Caki2 (cell line): ENCODE measurements at places on chromosomes 7 and 10.
A peak's percentile ranks its signal among the peaks of the same experiment; 100 is the strongest.

DNA sequence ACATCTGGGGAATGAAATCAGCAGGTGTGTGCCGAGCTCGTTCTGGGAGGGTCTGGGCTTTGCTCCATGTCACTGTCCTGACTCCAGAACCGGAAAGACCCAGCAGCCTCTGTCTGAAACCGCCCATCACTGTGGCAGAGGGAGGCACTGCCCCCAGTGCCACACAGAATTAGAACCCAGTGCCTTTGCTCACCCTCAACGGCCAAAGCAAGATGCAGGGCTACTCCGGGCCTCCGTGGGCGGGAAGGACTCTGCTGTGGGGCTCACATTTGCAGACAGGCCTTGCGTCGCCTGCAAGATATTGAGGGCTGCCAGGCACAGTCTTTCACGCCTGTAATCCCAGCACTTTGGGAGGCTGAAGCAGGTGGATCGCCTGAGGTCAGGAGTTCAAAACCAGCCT, 219.2 kb upstream of the PPP2R2D start:
- no peak for DNase-seq

DNA sequence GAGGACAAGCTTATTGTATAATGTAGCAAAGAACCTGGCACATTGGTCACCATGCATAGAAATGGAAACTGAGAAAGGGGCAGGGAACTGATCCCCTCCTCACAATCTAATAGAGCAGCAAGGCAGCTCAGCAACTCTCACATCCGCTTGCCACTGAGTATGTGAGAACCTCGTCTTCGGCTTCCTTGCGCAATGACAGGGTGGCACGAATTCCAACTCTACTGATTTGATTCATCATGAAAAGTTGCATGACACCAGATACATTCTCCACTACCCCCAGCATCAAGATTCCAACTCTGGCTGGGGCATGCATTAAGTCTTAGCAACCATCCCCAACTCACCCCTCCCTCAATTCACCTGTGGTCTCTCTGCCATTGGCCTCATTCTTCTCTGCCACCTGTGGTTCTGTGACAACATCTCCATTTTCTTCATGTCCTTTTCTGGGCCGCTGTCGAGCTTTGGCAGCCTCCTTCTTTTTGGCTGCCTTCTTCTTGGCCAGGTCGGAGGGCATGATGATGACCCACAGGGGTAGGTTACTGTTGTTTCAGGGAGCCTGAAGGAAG, 976 bp downstream of the ABCF2 start:
- no peak for DNase-seq

- DNase-seq = no peak
Observed at GRCh38 chr10:84194424-84195043, at the start of gene CDHR1. Gene CDHR1, plus strand, starts transcription at chr10:84194537. Its CDS starts 224 bp downstream, at chr10:84194761.

DNA sequence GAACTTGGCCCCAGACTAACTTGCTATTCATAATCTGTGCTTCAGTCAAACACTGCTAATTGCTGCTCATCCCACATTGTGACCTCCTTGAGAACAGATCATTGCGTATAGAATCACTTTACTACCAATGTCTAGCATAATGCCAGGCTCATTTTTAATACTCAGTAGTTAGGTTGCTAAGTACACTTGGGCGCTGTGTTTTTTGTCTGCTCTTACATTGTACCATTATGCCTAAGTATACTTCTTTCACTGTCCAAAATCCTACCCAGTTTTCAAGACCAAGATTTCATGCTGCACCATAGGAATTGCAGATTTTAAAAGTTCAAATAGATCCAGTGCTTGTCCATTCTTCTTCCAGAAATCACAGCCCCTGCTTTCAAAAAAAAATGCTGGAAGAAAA, 32.8 kb upstream of the TMEM106B start:
- no peak for DNase-seq

DNA sequence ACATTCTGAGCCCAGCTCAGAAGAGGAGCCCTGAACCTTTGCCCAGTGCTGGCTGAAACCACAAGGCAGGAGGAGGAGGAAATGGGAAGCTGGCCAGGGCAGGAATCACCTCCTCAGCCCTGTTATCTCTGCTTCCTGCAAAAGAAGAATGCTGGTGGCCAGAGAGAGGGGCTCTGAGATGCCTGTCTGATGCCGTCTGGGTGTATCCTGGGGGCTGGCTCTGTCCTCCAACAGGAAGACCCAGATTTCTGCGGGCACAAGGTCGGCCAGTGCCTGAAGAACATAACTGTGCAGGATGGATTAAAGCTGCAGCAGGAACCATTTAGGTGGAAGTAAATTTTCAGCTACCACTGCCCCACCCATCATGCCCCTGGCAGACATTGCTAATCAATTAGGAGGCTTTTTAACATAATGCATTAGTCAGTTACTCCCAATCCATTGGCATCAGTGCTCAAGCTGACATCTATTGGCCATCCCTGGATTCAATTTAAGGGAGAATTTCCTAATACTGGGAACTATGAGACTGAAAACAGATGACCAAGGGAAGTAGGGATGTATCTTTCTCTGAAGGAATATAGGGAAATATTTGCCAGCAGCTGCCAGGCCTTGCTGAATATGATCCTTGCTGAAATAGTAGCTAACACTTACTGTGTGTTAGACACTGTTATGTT, 67.7 kb downstream of the COL13A1 start:
- no peak for DNase-seq

GRCh38 chr10:67650558-67650957, 45.4 kb downstream of the CTNNA3 start:
- DNase-seq = no peak

- no peak for DNase-seq
Observed at GRCh38 chr7:103856929-103857328, 132.5 kb downstream of the RELN start.

GRCh38 chr7:111183321-111183720, 92.4 kb downstream of the LRRN3 start:
- no peak for DNase-seq

DNA sequence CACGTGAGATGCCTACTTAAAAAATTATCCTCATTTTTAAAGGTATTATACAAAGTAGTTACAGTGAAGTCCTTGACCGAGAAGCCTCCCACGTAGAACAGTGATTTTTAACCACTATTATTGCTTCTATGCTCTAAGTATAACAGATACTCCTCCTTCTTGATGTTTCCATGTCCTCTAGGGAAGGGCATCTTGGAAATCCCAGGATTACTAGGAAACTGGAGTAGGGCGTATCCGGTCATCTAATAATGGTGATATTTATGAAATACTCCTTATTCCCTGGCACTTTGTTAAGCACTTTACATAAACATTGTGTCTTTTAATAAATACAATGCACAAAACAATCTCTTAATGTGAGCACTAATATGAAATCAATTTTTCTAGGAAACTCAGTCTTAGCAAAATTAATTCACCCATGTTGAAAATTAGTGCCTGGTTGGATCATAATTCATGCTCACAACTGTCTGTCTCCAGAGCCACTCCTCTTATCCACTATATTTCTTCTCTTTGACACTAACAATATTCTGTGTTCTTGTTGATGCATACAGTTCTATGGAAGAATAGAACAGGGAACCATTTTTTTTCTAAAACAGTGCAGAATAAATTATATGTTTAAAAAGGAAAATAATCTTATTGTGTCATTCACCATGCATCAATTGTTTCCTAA, 128.6 kb upstream of the SEMA3E start:
- no peak for DNase-seq

GRCh38 chr10:38025283-38025682, 14.8 kb downstream of the ZNF33A start:
- no peak for DNase-seq

GRCh38 chr10:30786131-30786530, 156.6 kb upstream of the LYZL2 start:
- DNase-seq = no peak

DNA sequence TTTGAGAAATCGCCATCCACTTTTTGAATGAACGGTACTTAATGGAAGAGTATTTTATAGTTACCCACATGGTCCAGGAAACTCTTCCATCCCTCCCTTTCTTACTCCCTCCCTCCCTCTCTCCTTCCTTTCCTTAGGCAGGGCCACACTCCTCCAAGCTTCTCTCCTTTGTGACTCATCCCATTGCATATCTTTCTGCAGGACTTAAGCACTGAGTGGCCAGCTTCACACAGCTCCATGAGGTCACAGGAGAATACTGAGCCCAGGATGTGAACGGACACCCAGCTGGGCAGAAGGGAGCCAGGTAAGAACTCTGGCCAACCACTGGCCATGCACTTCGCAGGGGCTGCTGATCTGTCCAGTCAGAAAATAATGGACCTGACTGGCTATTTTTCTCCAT, 189.7 kb upstream of the ADCY1 start:
- no peak for DNase-seq

DNA sequence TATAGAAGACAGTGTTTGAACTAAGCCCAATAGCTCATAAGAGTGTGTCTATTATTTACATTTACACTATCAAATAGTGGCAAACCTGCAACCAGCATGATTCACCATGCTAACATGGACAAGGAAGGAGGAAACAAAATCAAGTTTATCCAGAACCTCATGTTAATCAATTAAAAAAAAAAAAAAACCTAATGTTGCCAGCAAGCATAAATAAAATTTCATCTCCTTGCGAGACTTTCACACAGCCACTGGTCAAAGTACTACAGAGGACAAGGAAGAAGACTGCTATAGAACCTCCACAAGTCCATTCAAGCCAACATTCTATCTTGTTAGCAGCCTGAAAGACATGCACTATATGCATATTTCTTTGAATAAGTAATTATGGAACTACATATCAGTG, 9.7 kb downstream of the TM9SF3 start:
- DNase-seq = no peak

DNA sequence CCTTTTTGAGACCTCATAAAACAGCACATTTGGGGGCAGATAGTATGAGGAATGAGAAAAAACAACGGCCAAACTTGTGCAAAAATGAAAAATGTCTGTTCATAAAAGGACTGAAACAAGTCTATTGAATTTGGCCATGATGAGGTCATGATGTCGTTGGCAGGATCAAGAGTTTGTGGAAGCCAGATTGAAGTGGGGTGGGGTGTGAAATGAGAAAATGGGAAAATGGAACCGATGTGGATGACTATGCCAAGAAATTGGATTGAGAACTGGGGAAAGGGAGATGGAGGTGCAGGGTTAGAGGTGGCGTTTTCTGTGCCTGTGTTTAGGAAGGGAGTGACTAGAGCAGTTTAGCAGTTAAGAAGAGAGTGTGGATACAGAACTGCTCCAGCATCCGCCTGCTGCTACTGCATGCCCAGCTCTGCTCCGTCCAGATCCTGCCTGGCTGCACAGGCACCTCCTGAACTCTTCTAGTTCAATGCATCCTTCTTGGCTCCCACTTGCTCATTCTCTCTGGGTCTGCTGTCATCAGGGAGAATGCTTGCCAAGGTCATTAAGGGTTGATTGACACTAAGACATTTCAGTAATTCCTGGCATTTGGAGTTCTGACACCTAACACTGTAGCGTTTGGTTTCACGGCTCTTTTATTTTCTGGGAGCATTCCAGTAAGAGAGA, 111.9 kb downstream of the GALNT17 start:
- DNase-seq = no peak

GRCh38 chr10:119343011-119343601, 135.7 kb downstream of the GRK5 start:
- DNase-seq = no peak

DNA sequence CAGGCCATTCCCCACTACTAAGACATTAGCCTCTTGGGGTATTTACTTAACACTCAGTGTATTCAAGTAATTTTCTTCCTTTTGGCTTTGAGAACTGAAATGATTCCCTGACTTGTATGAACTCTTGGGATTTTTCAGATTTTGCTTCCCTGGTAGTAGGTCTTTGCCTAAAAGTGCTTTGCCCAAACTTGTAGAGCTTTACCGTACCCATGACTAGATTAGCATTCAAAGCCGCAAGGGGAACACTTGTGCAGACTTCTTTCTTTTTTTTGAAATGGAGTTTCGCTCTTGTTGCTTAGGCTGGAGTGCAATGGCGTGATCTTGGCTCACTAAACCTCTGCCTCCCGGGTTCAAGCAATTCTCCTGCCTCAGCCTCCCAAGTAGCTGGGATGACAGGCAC, 6.1 kb upstream of the STAM start:
- DNase-seq = no peak

GRCh38 chr7:81273601-81274397, 354.9 kb upstream of the SEMA3C start:
- DNase-seq = no peak

- DNase-seq = peak; percentile 44
Observed at GRCh38 chr7:28891192-28891875, 66.8 kb downstream of the TRIL start.

GRCh38 chr7:25304691-25305090, 76.4 kb upstream of the NPVF start:
- no peak for DNase-seq

DNA sequence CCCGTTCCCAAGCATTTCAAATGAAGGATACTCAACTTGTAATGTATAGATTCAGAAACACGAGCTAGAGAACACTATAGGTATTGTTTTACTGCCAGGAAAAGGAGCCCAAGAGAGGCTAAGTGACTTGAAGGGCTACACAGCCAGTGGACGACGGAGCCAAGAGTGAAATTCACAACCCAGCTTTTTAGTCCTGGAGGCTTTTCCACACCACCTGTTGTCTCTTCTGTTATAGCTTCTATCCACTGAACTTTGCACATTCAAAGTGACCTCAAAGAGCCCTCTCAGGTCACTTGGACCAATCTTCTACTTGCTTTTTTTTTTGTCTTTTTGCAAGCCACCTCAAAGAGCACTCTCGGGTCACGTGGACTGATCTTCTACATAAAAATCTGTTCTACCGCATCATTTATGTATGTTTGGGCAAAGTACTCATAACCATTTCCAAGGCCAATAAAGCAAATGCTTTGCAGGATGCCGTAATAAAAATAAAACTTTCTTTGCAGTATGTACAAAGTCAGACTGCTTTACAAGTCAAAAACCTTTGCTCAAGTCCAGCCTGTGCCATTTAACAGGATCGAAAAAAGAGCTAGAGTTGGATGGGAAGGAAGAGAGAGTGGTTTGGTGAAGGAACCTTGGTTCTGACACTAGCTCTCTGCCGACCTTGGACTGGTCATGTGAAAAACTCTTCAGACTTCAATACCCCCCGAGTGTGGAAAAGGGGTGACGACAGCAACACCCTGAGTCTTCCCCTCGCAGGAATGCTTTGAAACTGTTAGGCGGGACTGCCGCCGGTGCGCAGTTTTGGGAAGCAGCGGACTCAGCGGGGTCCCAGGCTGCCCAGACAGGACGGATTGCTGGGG, 821 bp downstream of the SLC35B4 start:
- DNase-seq = peak; percentile 13

- DNase-seq = no peak
Observed at GRCh38 chr7:156402255-156402654, 238.3 kb upstream of the RNF32 start.

DNA sequence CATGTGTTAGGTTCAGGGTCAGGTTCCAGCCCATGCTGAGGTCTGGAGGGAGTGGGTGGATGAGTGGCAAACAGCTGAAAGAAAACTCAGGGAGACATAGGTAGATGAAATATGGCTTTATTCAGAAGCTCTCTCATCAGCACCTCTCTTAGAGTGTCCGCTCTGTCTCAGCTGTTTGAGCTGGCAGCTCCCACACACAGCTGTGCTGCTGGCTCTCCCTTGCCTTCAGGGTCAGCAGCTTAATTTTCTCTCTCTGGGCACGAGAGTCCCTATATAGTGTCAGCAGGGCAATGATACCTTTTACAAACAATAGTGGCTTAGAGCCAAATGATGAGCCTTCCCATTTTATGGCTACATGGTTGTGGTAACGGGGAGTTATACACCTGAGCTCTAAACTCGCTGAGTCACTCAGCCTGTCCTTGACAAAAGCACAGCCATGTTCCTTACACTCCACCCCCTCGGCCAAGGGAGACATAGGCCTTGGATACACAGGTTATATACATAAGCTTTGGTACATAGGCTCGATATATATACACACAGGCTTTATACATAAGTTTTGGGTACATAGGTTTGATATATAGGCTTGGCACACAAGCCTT, 10.4 kb downstream of the RNF133 start:
- no peak for DNase-seq
